ENCODE measurements at places on chromosomes 7 and 10. TPM values are rescaled to one million over a fixed set of nuclear protein-coding genes. Genes with fewer than 3 reads are reported as not detected.

Gene MXI1
- total RNA-seq: 6.9 TPM

Gene BMPER
- total RNA-seq: 1.4 TPM

GRCh38 chr10:58157076-58157766 is 110.5 kb downstream of the IPMK start:
- no peaks in the 10 kb centered on the region for H3K27me3 ChIP-seq
- no peaks in the 10 kb centered on the region for H3K4me1 ChIP-seq
- no peak overlapping the region for H3K27ac ChIP-seq
- no peaks in the 10 kb centered on the region for H3K36me3 ChIP-seq
- H3K4me3 ChIP-seq: no peak overlapping the region
- no peak for DNase-seq

DNA sequence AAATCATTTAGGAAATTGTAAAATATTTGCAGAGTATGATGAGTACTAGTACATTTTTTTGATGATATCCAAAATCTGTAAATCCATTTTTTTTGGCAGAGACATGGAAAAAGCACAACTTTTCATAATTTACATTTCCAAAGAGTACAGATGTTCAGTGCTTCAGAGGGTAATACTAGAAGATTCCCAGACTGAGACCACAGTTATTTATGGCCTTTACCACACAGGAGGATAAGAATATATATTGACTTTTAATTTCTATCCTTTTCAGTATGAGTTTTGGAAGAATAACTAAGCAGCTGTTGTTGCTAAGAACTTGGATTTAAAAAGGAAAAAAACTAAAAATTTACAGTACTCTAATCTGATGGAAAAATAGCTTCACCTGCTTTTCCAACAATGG is 61.9 kb downstream of the HGF start:
- no peaks in the 10 kb centered on the region for H3K27me3 ChIP-seq
- DNase-seq: no peak
- H3K36me3 ChIP-seq: no peaks in the 10 kb centered on the region
- no peak overlapping the region for H3K27ac ChIP-seq
- peaks cover 12% of the 10 kb centered on the region for H3K4me1 ChIP-seq

GRCh38 chr10:129531195-129531968 is 64.3 kb downstream of the MGMT start:
- no peak overlapping the region for H3K4me3 ChIP-seq
- peaks cover 4% of the 10 kb centered on the region for H3K4me1 ChIP-seq

Data from GM23338 (cell line).